Thoracic aorta (tissue), 2 donors: ENCODE measurements at places on chromosomes 11 and 22. TPM values are rescaled to one million over a fixed set of nuclear protein-coding genes. Genes with fewer than 3 reads are reported as not detected.

The CRYBB2 gene
- total RNA-seq = not detected

- H3K36me3 ChIP-seq = peaks cover 10% of the 10 kb centered on the region
- DNase-seq = no peak
- H3K4me1 ChIP-seq = no peaks in the 10 kb centered on the region
- H3K27me3 ChIP-seq = no peaks in the 10 kb centered on the region
- H3K4me3 ChIP-seq = no peak overlapping the region
Observed at GRCh38 chr22:46910624-46911023, 148.2 kb downstream of the TBC1D22A start.

DNA sequence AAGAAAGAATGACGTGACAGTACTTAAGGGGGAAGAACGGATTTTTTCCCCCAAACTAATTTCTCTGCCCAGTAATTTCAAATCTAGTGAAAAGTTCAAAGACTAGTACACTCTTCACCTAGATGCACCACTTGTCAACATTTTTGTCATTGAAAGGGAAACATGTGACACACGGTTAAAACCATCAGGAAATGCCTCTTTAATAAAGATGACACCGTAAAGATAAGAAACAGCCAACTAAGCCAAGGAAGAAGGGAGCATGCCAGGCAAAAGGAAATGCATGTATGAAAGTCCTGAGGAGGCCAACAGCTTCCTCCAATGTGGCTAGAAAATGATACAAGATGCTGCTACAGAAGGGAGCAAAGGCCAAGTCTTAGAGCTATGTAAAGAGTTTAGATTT is 49.4 kb downstream of the RSF1 start:
- no peak overlapping the region for H3K27ac ChIP-seq
- peaks cover 9% of the 10 kb centered on the region for H3K4me1 ChIP-seq
- no peak overlapping the region for H3K4me3 ChIP-seq
- DNase-seq = no peak
- H3K36me3 ChIP-seq = no peaks in the 10 kb centered on the region
- H3K27me3 ChIP-seq = no peaks in the 10 kb centered on the region

- H3K27me3 ChIP-seq = no peaks in the 10 kb centered on the region
- peaks cover 2% of the 10 kb centered on the region for H3K36me3 ChIP-seq
- no peak for DNase-seq
- H3K27ac ChIP-seq = no peak overlapping the region
- H3K4me1 ChIP-seq = no peaks in the 10 kb centered on the region
Observed at GRCh38 chr22:26065847-26066246, 103.4 kb upstream of the SEZ6L start.

DNA sequence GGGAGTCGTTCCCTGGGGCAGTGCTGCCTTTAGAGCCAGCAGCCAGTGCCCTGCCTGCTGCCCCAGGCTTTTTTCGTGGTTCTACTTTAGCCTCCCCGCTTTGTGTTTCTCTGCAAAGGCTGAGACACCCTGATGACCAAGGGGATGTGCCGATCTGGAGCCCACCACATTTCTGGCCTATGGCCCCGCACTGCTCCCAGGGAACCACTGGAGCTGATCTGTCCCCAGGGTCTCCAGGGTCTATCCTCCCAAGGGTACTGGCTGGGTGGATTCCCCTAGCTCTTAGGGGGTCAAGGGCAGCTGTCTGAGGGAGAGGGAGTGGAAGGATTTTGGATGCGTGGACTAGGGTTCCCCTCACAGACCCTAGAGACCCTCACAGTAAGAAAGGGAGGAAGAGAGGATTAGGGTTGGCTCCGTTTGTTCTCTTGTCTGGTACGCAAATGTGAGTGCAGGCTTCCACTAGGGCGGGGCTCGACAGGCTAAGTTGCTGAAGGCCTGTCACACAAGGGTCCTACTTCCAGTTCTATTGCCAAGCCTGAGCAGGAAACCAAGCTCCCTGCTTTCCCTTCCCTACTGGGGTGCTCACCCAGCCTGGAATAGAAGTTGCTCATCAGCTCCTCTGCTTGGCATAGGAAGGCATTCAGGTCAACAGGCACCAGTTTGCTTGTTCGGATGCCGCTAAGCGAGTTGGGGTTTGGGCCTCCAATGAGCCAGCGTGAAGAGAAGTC is 19.3 kb downstream of the TREH start:
- peaks cover 29% of the 10 kb centered on the region for H3K36me3 ChIP-seq
- no peak for DNase-seq
- H3K27ac ChIP-seq = no peak overlapping the region
- H3K27me3 ChIP-seq = no peaks in the 10 kb centered on the region

DNA sequence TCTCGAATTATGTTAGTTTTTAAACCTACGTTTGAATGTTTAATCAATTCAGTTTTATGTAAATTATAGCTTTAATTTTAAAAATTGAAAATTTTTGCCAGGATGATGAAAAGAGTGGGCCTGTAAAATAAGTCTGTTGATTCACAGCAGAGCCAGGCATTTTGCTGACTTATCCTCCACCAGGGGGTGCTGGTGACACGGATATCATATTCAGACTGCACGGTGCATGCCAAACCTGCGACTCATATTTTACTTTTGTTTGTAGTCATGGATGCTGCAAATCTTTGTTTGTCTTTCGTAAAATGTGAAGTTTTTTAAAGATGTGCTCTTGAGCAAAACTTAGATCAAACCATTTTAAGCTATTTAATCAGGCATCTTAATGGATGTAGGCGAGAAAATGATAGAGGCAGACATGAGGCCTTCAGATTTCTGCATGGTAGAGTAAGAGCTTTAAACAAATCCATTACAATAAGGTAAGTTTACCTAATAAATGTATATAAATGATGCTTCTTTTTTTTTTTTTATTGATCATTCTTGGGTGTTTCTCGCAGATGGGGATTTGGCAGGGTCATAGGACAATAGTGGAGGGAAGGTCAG is 3.6 kb upstream of the OR8B3 start:
- peak; percentile 29 for DNase-seq
- H3K4me3 ChIP-seq = no peak overlapping the region
- no peaks in the 10 kb centered on the region for H3K4me1 ChIP-seq
- no peaks in the 10 kb centered on the region for H3K36me3 ChIP-seq

- no peaks in the 10 kb centered on the region for H3K36me3 ChIP-seq
- no peaks in the 10 kb centered on the region for H3K4me1 ChIP-seq
- H3K27me3 ChIP-seq = no peaks in the 10 kb centered on the region
- no peak overlapping the region for H3K27ac ChIP-seq
Observed at GRCh38 chr11:73995247-73995646, 12.6 kb upstream of the UCP2 start.
